Stimulated activated CD8-positive, alpha-beta memory T cell treated with anti-CD3 and anti-CD28 coated beads, Interleukin-4, amount 100 ng/mL, for 1 hour (primary cell): ENCODE measurements at places on chromosomes 5 and 9.

DNA sequence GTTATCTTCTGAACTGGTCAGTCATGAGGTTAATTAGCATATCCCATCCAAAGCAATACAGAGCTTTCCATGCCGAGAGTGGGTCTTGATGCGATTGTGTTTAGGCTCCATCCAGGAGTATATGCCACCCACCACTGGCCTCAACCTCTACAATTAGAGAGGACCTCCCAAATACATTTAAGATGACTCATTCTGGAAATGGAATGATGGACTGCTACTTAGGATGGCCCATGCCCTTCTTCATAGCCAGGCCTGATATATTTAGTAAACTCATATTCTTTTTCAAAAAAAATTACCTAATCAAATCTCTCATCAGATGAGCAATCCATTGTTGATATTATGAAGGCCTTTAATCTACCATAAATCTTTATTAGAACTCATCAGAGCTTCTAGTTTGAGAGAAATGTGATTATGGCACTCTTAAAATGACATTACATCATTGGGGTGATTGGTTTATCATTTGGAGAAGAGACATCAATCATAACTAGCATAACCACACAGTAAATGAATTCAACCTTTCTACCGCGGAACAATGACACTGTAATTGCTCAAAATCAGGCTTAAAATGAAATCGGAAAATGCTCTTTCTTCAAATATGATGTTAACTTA is 414.2 kb upstream of the WWC1 start:
- no peak for DNase-seq

GRCh38 chr5:140588311-140589070 is 23.9 kb downstream of the SLC35A4 start:
- no peak for DNase-seq

DNA sequence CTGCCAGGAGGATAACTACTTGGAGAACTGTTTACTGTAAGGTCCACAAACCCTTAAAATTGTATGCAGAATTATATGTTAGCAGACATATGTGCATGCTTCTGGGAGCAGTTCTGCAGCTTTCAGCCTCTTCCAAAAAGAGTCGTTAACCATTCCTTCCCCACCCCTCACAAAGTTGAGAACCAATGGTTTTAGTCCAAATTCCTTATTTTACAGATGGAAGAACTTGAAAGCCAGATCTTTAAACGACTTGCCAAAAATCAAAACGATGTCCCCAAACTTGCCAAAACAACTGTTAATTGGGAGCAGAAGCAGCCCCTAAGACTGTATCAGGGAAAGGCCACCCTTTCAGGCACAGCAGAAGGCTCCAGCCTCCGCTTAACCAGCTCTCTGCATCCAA is 266.4 kb upstream of the ANKRD55 start:
- no peak for DNase-seq

GRCh38 chr5:9533096-9533495 is 12.8 kb downstream of the SEMA5A start:
- DNase-seq, result no peak

- DNase-seq, result no peak
Observed at GRCh38 chr9:105416840-105417239, 31.0 kb upstream of the FSD1L start.

GRCh38 chr5:57675236-57675635 is 192.6 kb upstream of the ACTBL2 start:
- DNase-seq, result no peak

DNA sequence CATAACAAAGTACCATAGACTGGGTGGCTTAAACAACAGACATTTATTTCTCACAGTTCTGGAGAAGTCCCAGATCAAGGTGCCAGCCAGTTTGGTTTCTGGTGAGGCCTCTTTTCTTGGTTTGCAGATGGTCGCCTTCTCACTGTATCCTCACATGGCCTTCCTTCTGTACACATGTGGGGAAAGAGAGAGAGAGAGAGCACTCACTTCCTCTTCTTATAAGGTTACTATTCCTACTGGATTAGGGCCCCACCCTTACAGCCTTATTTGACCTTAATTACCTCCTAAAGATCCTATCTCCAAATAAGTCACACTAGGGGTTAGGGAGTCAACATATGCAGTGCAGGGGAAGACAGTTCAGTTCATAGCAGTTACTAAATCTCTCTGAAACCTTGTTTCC is 205.6 kb upstream of the GDNF start:
- DNase-seq, result no peak

DNA sequence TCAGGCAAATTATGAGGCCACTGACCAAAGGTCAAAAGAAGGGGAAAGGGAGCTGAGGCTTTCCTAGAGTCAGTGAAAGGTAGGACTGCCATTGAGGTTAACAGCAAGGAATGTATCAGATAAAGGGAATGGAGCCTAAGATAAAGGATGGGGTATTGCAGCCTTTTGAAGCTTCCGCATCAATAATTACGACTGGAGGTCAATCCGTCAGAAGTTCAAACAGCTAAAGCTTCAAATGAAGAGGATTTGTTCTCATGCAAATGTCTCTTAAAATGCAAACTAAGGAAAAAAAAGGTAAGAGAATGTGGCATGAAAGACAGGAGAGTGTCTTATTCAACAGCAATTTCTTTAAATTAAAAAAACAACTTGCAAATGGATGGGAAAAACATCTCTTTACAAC is 341.1 kb upstream of the RGMB start:
- no peak for DNase-seq

- no peak for DNase-seq
Observed at GRCh38 chr5:101018299-101018698, 115.2 kb upstream of the ST8SIA4 start.

- DNase-seq, result no peak
Observed at GRCh38 chr5:163460562-163461171, at the start of gene HMMR. Gene HMMR, plus strand, starts transcription at chr5:163460632. Its CDS starts 61 bp downstream, at chr5:163460693.

DNA sequence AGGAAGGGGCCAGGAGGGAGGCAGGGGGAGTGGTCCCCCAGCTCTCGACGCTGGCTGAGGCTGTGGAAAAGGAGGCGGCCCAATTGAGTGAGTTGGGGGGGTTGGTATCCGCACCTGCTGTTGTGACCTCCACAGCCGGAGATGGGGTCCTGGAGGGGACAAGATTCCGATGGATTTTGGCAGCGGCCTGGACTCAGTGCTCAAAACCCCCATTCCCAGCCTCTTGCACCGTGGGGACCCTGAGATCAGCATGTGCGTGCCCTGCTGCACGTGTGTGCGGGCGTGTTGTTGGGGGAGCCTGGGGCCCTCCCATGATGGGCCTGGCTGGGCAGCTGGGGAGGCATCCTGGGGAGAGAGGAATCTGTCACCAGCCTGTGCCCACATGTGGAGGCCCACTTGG is 15.0 kb downstream of the CNTFR start:
- no peak for DNase-seq

GRCh38 chr9:114925672-114926071 is 4.7 kb downstream of the TNFSF8 start:
- no peak for DNase-seq

- no peak for DNase-seq
Observed at GRCh38 chr5:151895660-151896030, 29.0 kb downstream of the GLRA1 start.

DNA sequence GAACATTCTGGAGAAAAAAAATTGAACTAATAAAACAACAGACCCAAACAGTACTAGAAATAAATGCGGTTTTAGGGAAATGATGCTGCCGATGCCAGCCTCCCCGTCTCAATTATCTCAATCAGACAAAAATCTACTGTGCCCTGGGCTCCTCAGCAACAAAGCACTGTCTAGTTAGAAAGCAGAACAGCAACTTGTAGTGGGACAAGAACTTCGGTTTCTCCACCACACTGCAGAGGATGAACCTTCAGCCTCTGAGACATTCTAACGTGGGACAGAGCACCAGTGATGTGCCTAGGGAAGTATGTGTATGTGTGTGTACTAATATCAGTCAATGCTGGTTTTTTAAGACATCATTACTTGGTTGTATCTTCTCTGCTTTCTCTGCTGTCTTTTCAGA is 11.1 kb upstream of the CAST start:
- no peak for DNase-seq

- DNase-seq, result peak; percentile 83
Observed at GRCh38 chr5:39074017-39074814, at the start of gene RICTOR. Gene RICTOR, minus strand, starts transcription at chr5:39074399. Its CDS starts 22 bp downstream, at chr5:39074377.

GRCh38 chr9:134214386-134214765 is 50.0 kb upstream of the RNU6ATAC start:
- DNase-seq, result no peak

DNA sequence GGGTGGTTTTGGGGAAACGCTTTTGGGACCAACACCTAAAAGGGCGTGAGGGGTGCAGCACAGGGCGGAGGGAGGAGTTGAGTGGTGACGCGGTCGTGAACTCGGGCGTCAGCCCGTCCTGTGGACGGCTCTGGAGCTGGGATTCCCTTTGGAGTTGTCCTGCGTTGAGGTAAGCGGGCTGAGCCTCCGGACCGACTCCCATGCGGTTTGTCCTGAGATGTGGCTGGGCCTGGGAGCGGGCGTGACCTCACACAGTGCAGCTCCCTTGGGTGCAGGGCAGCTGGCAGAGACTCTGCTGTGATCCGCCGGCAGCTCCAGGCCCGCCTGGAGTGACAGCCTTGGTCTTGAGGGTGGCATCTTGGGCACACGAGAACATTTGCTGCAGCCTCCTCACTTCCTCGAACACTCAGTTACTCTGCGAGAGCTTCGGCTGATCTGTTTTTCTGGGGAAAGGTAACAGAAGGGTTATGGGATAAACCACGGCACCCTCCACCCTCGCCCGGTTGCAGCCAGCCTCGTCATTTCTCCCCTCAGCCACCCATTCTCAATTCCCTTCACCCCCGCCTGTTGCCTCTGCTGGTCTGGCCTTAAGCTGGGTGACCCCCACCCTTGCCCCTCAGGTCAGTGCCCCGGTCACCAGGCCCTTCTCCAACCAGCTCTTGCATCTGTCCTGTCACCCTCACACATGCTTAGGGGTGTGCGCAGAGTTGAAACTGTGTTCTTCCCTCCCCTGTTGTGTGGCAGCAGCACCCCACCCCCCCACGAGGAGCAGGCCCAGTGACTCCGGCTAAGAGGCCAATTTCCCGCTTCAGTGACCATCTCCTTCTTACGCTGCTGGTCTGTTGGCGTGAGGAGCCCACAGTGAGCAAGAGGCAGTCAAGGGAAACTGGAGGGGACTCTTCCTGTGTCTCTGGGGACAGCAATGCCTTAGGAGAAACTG is 94.2 kb upstream of the COL5A1 start:
- DNase-seq, result no peak

- DNase-seq, result no peak
Observed at GRCh38 chr9:28319981-28320380, 746.7 kb upstream of the C9orf72 start.

- no peak for DNase-seq
Observed at GRCh38 chr5:57320582-57320981, 146.7 kb downstream of the GPBP1 start.

- DNase-seq, result no peak
Observed at GRCh38 chr5:129445379-129445778, 14.7 kb upstream of the ADAMTS19 start.

- DNase-seq, result no peak
Observed at GRCh38 chr9:93194221-93194625, 10.3 kb downstream of the WNK2 start.

DNA sequence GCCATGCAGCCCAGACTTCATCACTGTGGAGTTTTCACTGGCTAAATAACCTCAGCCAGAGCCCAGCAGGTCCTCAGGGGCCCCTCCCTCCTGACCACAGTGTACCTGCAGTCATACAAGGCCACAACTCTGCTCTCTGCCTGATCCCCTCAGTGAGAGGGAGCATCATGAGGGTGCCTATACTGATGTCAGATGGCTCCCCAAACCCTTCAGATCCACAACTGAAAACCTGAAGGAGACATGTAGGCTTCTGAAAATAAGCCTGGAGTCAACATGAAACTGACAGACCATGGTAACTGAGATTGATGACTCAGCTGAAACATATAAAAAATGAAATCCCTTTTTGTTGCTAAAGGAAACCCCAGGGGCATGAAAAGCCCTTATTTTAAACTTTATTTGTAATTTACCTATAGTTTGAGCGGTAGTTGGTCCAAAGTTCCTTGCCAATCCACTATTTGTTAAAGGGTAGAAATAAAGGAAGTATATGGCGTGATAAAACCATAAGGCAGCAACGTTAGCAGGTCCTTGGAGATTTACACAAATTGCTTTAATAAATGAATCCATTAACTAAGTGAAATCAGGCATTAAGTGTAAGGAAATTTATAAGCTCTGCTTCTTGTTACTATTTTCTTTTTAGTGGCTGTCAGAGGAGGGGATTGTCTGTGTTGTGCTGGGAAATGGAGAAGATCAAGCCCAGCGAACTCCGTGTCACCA is 68.3 kb downstream of the FGF1 start:
- no peak for DNase-seq

GRCh38 chr9:86676396-86676795 is 270.9 kb downstream of the GAS1 start:
- no peak for DNase-seq

DNA sequence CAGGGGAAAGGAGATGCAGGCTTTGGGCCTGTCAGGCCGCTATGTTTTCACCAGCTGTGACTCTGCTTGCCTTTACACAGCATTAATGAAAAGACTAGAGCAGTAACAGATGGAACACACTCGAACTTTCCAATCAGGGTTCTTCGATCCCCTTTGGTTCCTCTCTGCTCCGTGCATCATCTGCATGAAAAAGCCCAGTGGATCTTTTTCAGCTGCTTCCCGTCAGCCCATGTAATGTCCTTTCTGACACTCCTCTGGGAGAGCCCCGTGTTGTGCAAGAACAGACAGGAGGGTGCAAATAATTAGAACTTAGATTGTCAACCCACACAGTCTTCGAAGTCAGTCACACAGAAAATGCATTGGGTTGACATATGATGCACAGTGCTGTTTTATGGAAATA is 448.9 kb upstream of the ZNF462 start:
- DNase-seq, result no peak

- DNase-seq, result no peak
Observed at GRCh38 chr5:88883059-88883835, at the start of gene MEF2C. Gene MEF2C, minus strand, starts transcription at chr5:88883184. Its CDS starts 59,396 bp downstream, at chr5:88823788.

GRCh38 chr5:149824846-149825245 is 94.7 kb downstream of the PPARGC1B start:
- no peak for DNase-seq

- no peak for DNase-seq
Observed at GRCh38 chr9:108374626-108375025, 481.2 kb downstream of the ACTL7B start.

DNA sequence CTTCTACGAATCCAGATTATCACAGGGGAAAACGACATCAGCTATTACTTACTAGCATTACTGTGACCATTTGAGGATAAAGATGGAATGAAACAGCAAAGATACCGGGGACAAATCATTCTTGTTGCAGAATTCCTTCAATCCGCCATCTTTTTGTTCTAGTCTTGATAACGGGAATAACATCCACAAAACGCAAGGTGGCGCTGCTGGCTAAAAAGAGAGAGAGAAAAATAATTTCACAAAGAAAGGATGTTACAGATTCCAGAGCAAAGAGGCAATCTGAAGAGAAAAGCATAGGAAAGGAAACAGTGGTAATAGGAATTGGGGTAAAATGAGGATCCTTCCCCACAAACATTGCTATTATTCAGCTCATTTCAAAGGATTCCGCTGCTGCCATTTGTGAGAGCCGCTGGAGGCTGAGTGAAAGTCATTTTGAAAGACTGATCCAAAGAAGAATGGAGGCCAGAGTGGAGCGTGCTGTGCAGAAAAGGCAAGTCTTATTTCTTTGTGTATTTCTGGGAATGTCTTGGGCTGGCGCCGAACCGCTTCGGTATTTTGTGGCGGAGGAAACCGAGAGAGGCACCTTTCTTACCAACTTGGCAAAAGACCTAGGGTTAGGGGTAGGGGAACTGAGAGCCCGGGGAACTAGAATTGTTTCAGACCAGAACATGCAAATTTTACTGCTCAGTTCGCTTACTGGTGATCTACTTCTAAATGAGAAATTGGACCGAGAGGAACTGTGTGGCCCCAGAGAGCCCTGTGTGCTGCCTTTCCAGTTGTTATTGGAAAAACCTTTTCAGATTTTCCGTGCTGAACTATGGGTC is at the start of gene PCDHB7:
Gene PCDHB7 (plus strand): TSS at position 264 of the 824 bp plus-strand sequence. CDS start 192 bp downstream, at position 456.
- DNase-seq, result no peak

- no peak for DNase-seq
Observed at GRCh38 chr9:123345567-123345955, 10.4 kb upstream of the CRB2 start.
